ENCODE measurements at places on chromosomes 7 and 10. TPM values are rescaled to one million over a fixed set of nuclear protein-coding genes. Genes with fewer than 3 reads are reported as not detected.

The COL28A1 gene
- total RNA-seq: 2.6 TPM

The ASB10 gene
- not detected for total RNA-seq

The TUBB8 gene
- not detected for total RNA-seq

The AMPH gene
- 0.19 TPM for total RNA-seq

The SLC16A9 gene
- total RNA-seq: 0.80 TPM

The CTNNA3 gene
- total RNA-seq: 0.19 TPM

The EBF3 gene
- total RNA-seq: 41.7 TPM

The TSPAN15 gene
- 1.5 TPM for total RNA-seq

The C7orf33 gene
- not detected for total RNA-seq

The PPP1R3A gene
- not detected for total RNA-seq

The GRM8 gene
- total RNA-seq: 0.11 TPM

The MAT1A gene
- not detected for total RNA-seq

The IL2RA gene
- not detected for total RNA-seq

The CYP3A4 gene
- total RNA-seq: not detected

The SLF2 gene
- 66.2 TPM for total RNA-seq

The ZFAND4 gene
- 8.3 TPM for total RNA-seq

The MRLN gene
- not detected for total RNA-seq

The ZNF727 gene
- not detected for total RNA-seq

The SLC13A1 gene
- not detected for total RNA-seq

The NCF1 gene
- total RNA-seq: not detected

The HMX3 gene
- not detected for total RNA-seq

The PBLD gene
- total RNA-seq: 6.8 TPM

The PLEKHS1 gene
- not detected for total RNA-seq

The SH2B2 gene
- total RNA-seq: 25.8 TPM

The NPSR1 gene
- total RNA-seq: not detected

The MYL7 gene
- not detected for total RNA-seq

The CALCR gene
- total RNA-seq: not detected

The SYNPO2L gene
- total RNA-seq: 0.63 TPM

The ZWINT gene
- total RNA-seq: 146 TPM

Data from LHCN-M2 (cell line).